ENCODE measurements at places on chromosomes 1 and 21. TPM values are rescaled to one million over a fixed set of nuclear protein-coding genes. Genes with fewer than 3 reads are reported as not detected.

Gene GNAT2
- 0.49 TPM for total RNA-seq

Gene ADAMTS1
- 20.7 TPM for total RNA-seq

Gene RPF1
- 25.7 TPM for total RNA-seq

Gene RGS1
- not detected for total RNA-seq

Gene ITLN2
- total RNA-seq: not detected

Gene OR6N1
- total RNA-seq: not detected

Gene COL11A1
- 0.25 TPM for total RNA-seq

Gene SELE
- 12.0 TPM for total RNA-seq

All from bladder microvascular endothelial cell (primary cell).